ENCODE measurements at places on chromosomes 5 and 9. TPM values are rescaled to one million over a fixed set of nuclear protein-coding genes. Genes with fewer than 3 reads are reported as not detected.

Gene ENTPD2
- 14.8 TPM for total RNA-seq

Gene CDH6
- total RNA-seq, result 1.2 TPM

Gene PCDHGB2
- total RNA-seq, result 4.0 TPM

Gene FAM78A
- total RNA-seq, result 3.4 TPM

All from transverse colon (tissue), 4 donors.